ENCODE measurements at places on chromosomes 4 and X. TPM values are rescaled to one million over a fixed set of nuclear protein-coding genes. Genes with fewer than 3 reads are reported as not detected.

SPATA18 gene
- not detected for total RNA-seq

DNA sequence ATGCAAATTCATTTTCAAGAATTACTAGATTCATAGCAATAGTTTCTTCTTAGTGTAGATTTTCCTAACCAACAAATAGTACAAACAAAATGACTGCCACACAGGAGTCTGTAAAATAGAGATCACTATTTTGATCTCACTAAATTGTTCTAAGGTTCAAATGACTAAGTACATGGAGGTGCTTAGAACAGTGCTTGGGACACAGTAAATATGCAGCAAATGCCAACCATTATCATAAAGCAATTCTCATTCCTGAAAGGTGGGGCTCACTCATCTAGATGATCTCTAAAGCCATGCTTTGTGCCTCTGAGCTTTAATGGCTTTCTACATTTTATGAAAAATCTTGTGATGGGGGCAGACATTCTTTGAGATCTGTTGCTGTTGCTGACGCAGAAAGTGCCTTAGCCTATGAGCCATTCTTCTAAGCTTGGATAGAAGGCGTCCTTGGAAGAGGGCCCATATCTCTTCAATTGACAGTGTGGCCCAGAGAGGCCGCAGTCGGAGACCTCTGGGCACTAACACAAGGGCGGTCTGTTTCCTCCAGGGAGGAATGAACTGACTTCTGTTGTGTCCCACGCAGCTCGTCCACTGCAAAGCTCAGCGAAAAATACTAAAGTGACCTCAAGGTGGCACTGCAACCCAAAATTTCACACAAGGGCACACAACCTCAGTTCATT is 23.5 kb downstream of the TLR10 start:
- H3K36me3 ChIP-seq, result no peaks in the 10 kb centered on the region
- no peak overlapping the region for H3K4me3 ChIP-seq

KIT gene
- total RNA-seq, result 0.64 TPM

DNA sequence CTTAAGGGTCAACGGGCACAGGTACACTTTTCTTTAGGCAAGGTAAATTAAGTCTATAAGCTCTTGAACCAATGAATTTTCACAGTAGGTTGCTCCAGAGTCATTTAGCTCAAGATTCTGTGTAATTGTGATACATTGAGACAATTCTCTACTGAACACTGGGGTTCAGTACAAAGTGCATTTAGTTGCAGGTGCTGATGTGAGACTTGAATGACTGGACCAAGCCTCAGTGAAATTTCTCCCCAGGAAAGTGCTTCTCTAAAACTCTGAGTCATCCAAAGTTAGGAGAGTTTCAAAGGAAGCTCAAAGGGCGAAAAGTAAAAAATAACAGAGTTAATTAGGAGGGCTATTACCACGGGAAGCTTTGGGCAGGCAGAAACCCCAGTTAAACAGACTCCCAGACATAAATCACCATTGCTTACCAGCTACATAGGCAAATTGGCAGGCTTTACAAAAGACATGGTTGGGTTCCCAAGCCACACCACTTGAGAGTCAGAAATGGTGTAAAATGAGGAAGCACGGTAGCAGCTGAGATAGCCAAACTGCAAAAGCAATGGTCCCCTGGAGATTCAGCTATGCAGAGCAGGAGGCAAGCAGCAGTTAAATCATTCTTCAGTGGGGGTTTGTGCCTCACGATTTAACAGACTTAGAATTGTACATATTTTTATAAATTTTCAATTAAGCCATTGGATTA is 202.6 kb downstream of the PCDH19 start:
- H3K36me3 ChIP-seq, result no peaks in the 10 kb centered on the region
- H3K4me1 ChIP-seq, result no peaks in the 10 kb centered on the region
- DNase-seq, result no peak
- H3K4me3 ChIP-seq, result no peak overlapping the region

- no peaks in the 10 kb centered on the region for H3K27me3 ChIP-seq
- H3K4me1 ChIP-seq, result no peaks in the 10 kb centered on the region
- no peak overlapping the region for H3K27ac ChIP-seq
- H3K36me3 ChIP-seq, result no peaks in the 10 kb centered on the region
Measured at GRCh38 chrX:119698845-119699244, 5.9 kb upstream of the SEPTIN6 start.

DNA sequence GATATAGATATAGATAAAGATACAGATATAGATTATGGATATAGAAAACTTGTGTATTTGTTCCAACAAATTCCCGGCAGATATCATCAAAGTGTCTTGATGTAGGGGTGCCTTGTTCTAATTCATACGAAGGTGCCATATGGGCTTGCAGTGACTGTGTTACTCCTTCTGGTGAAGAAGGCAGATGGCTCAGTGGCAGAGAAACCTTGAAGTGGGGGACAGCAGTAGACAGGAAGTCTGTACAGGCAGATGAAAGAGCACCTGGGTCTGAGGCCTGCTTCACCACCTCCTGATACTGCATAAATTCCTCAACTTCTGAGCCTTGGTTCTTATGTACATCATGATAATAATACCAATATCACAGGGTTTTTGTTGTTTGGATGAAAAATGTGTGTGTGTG is 179.5 kb upstream of the GATB start:
- H3K4me1 ChIP-seq, result no peaks in the 10 kb centered on the region
- no peak overlapping the region for H3K27ac ChIP-seq
- no peaks in the 10 kb centered on the region for H3K27me3 ChIP-seq
- H3K36me3 ChIP-seq, result no peaks in the 10 kb centered on the region

F8A3 gene
- total RNA-seq, result 20.0 TPM

KIAA1210 gene
- not detected for total RNA-seq

DNA sequence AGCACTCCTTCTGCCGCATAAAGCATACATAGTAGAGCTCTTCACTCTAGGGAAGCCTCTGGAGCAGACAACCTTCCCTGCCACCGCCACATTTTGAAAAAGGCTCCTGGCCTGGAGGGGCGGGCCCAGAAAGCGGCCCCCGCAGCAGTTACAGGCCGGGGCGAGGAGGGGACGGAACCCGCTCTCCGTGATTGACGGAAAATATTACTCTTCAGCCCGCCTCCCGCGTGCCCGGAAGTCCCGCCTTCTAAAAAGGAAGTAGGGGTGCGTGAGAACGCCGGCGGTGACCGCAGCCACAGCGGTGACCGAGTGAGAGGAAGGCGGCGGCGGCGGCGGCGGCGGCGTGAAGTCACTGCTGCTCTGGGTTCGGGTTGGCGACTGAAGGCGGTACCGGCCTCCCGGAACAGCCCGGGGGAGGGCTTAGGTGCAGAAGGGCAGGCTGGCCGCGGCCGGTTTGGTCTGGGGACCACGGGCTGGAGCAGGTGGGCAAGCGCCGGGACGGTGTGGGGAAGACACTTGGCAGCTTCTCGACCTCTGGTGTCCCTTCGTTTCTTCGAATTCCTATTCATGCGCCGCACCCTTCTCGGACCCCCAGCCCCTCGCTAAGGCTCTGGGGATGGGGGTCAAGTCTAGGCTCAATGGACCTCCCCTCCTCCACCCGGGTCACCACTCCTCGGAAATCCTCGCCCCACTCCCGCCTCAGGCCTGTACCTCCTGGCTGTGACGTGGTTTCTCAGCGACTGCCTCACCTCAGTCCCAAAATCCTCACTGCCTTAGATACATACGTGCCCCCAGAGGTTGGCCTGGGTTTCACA is at the start of gene HCCS:
HCCS (plus strand) TSS at position 296 of the 815 bp plus-strand sequence. CDS start 729 bp downstream, outside the sequence.
- peak within 1 kb of the TSS; percentile 73 for H3K4me3 ChIP-seq
- no peaks in the 10 kb centered on the region for H3K27me3 ChIP-seq
- DNase-seq, result peak; percentile 75
- peaks cover 3% of the 10 kb centered on the region for H3K36me3 ChIP-seq

PLK4 gene
- 34.7 TPM for total RNA-seq

GRCh38 chr4:186820391-186820891 is 96.8 kb upstream of the FAT1 start:
- no peaks in the 10 kb centered on the region for H3K4me1 ChIP-seq
- no peak overlapping the region for H3K27ac ChIP-seq
- DNase-seq, result no peak
- no peak overlapping the region for H3K4me3 ChIP-seq

AKAP14 gene
- total RNA-seq, result not detected

DNA sequence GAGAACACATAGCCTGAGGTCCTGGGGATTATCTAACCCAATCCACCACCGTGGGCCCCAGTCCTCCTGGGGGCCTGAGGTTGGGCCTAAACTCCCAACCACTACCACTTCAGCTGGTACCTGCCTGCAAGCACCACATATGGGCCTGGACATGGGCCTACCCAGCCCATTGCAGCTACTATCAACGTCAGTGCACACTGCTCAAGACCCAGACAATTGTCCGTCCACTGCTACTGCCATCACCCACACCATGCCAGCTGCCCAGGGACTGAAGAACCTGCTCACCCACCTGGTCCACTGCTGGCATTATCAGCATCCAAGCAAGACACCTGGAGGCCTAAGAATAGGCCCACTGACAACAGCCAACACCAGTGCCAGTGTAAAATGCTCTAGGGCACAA is 88.1 kb downstream of the COL4A5 start:
- no peaks in the 10 kb centered on the region for H3K4me1 ChIP-seq
- no peaks in the 10 kb centered on the region for H3K27me3 ChIP-seq
- DNase-seq, result no peak
- no peaks in the 10 kb centered on the region for H3K36me3 ChIP-seq
- no peak overlapping the region for H3K4me3 ChIP-seq

GRCh38 chr4:71050809-71051208 is 57.4 kb downstream of the DCK start:
- no peak for DNase-seq
- H3K27me3 ChIP-seq, result no peaks in the 10 kb centered on the region

VSIG4 gene
- 0.89 TPM for total RNA-seq

Measured in naive thymus-derived CD4-positive, alpha-beta T cell (primary cell).